Heart left ventricle (tissue), 16 donors: ENCODE measurements at places on chromosomes 2 and 18.

- DNase-seq: no peak
Measured at GRCh38 chr2:14194233-14194632, 438.3 kb upstream of the LRATD1 start.

DNA sequence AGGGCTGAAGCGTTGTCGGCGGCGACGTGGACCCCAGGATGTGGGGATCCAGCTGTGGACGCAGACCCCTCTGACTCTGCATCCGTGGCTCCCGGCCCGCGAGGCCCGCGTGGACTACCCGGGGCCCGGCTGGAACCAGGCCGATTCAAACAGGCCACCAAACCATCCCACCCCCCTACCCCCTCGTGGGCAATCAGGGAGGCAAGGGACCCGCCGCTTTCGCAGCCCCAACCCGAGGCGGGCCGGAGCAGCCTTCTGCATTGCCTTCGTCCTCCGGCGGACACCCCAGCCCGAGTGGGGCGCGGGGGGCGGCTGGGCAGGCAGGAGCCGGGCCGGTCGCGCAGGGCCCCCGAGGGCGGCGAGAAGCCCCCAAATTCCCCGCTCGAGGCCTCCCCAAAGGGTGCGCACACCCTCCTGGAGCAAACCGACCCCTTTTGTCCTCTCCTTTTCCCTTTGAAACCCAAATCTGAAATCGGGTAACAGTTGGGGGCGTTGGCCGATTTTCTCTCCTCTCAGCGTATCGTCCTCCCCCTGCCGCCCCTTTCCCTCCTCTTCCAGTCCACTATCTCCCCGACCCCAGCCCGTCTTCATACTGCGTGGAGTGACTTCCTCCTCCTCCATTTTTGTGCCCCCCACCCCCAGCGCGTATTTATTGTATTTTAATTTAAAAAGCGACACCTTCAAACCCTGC lies 7.4 kb downstream of the SP9 start:
- DNase-seq: no peak

DNA sequence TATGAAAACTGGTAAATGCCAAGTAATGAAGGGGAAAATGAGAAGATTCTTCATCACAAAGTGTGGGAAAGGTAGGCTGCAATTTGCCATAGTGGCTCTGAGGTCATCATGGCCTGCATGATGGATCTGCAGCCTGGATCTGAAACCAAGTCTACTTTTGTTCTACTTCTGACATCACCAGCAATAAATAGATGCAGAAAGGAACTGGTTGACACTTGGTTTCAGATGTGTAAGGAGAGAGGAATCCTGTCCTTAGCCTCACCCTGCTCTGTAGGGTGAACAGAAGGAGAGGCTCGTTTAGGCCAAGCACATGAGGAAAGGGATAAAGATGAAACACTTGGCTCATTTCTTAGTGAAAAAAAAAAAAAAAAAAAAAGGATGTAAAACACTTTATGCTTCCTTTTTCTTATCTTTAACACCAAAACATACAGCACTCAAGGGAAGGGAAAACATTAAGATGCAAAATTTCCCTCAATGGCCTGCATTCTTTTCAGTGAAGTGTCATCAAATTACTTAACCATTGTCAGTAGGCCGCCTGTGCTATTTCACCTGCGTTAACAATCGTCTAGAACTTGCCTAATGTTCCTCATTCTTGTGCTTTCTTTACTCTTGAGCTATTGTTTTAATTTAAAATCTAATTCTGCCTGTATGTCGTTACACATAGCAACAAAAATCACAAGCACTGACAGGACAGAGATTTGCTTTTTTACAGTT lies 3.9 kb downstream of the NEB start:
- DNase-seq: no peak

DNA sequence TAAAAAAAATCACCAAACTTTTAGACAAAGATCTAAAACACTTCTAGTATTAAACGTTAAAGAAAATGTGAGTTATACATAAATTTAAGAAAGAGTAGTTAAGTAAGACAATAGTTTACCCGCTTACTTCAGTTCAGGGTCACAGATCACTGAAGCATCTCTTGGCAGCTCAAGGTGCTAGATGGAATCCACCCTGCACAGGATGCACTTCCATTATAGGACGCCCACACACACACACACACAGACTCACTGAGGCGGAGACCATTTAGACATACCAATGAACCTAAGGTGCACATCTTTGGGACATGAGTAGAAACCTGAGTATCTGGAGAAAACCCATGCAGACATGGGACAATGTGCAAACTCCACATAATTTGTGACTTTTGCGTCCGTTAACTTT lies 630.6 kb upstream of the ZNF804A start:
- DNase-seq: no peak

- DNase-seq: no peak
Measured at GRCh38 chr2:26075173-26075572, 41.3 kb downstream of the RAB10 start.

DNA sequence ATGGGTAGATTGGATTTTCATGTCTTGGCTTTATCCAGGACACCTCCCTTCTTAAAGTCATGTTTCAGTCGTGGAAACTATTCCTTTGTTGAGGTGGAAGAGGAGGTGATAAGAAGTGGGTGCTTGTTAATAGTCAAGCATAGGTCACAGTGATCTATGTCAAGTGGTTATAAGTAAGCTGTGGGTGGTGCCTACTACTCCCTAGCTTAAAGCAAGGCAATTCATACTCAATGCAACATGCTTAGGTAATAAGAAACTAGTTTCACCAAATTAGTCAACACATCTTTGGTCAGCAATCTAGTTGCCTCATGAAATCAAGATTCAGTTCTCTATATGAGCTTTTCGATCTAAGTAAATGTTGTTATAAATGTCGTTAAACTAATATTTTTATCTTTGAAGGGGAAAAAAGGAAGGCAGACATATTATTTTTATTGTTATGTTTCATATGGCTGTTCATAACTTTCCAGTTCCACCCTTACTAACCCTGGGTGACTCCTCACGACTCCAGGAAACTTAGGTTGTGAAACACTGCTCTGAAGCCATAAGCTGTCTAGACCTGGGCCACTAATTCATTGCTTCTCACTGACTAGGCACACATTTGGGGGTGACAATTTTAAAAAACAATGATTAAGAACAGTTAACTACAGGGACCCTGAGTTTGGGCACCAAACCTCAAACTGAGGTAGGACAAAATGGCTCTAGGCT lies 5.8 kb upstream of the ABCB11 start:
- DNase-seq: no peak

DNA sequence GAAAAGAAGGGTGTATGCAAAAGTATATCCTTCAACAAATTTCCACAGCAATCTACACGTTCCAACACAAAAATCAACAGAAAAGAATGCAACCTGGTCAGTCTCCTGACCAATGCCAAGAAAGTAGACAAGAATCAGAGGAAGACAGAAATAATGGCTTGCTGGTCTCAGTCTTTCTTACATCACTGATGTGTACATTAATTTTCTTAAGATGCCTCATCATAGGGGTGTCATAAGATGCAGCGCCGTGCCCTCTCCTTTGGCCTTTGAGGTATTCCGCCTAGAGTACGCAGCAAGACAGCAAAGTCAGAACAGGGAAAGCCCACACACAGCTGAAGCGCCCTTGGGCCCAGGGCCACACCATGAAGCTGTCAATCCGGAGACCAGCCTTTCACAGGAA lies 112.9 kb downstream of the RIF1 start:
- no peak for DNase-seq

- no peak for DNase-seq
Measured at GRCh38 chr2:86367499-86367777, 30.0 kb upstream of the REEP1 start.

DNA sequence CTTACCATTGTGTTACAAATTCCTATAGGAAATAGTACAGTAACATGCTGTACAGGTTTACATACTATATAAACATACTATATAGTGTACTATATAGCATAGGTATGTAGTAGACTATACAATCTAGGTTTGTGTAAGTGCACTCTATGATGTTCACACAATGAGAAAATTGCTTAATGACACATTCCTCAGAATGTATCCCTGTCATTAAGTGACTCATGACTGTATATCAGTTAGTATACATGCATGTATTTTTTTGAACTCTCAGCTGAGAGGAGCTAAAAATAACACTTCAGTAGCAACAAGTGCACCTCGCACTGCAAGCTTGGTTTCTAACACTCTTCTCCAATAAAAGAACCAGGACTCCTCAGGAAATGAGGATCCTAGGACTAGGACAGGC lies 19.5 kb upstream of the ASXL3 start:
- no peak for DNase-seq

DNA sequence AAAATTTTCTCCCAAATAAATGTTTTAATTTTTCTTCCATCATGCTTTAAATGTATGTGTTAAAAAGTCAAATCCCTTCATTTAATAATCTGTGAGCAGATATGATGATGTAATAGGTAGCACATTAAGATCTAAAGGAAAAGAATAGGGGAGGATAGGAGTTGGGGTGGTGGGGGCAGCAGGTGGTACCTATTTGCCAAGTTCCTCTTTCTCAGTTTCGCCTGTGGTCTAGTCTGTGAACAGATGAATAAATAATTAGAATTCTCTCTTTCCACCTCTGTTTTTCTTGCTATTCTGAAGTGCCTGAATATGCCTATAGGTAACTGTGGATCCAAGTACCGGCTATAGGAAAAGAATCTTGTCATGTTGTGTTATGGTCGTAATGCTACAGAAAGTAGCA lies 152.5 kb downstream of the NRXN1 start:
- DNase-seq: no peak
